Smooth muscle cell of the umbilical artery (primary cell): ENCODE measurements at places on chromosomes 3 and 15. TPM values are rescaled to one million over a fixed set of nuclear protein-coding genes. Genes with fewer than 3 reads are reported as not detected.

The LPCAT4 gene
- total RNA-seq = 5.0 and 16.5 TPM in 2 replicates

The RBMS3 gene
- total RNA-seq = 46.0 and 75.6 TPM in 2 replicates

The ARHGAP31 gene
- 8.6 and 16.0 TPM in 2 replicates for total RNA-seq

The TIGIT gene
- not detected in 2 replicates for total RNA-seq

The PLA2G4D gene
- not detected in 2 replicates for total RNA-seq

The IL17RD gene
- total RNA-seq = 3.0 and 13.6 TPM in 2 replicates

The PP2D1 gene
- total RNA-seq = not detected in 2 replicates

The STXBP5L gene
- total RNA-seq = 2.1 and 2.7 TPM in 2 replicates

The MAP1A gene
- 60.0 and 132 TPM in 2 replicates for total RNA-seq

The FANCD2OS gene
- total RNA-seq = not detected in 2 replicates

The HHLA2 gene
- 0.05 TPM in 1 of 2 replicates, not detected in the other for total RNA-seq

The CHRNB4 gene
- total RNA-seq = not detected in 2 replicates

The STARD5 gene
- 6.7 and 14.3 TPM in 2 replicates for total RNA-seq

The AHSG gene
- under 0.01 and 0.09 TPM in 2 replicates for total RNA-seq

The ZNF660 gene
- 2.2 and 4.2 TPM in 2 replicates for total RNA-seq

The TRAT1 gene
- total RNA-seq = not detected in 2 replicates

The PIERCE2 gene
- total RNA-seq = 0.89 and 1.1 TPM in 2 replicates

The PLCH1 gene
- total RNA-seq = 0.09 and 0.59 TPM in 2 replicates

The GP9 gene
- not detected in 2 replicates for total RNA-seq

The CSPG5 gene
- total RNA-seq = 0.18 and 0.30 TPM in 2 replicates

The PAQR9 gene
- 0.05 TPM in 1 of 2 replicates, not detected in the other for total RNA-seq

The INKA1 gene
- 3.4 and 3.9 TPM in 2 replicates for total RNA-seq

The GOLGA6L7 gene
- total RNA-seq = not detected in 2 replicates

The MYD88 gene
- 10.1 and 16.5 TPM in 2 replicates for total RNA-seq

The FNDC3B gene
- total RNA-seq = 292 and 348 TPM in 2 replicates

The ADAMTS9 gene
- total RNA-seq = 5.3 and 6.5 TPM in 2 replicates
